ENCODE measurements at places on chromosomes 12 and 14.

- DNase-seq = no peak
Measured at GRCh38 chr14:77200406-77200985, 18.9 kb downstream of the TMEM63C start.

DNA sequence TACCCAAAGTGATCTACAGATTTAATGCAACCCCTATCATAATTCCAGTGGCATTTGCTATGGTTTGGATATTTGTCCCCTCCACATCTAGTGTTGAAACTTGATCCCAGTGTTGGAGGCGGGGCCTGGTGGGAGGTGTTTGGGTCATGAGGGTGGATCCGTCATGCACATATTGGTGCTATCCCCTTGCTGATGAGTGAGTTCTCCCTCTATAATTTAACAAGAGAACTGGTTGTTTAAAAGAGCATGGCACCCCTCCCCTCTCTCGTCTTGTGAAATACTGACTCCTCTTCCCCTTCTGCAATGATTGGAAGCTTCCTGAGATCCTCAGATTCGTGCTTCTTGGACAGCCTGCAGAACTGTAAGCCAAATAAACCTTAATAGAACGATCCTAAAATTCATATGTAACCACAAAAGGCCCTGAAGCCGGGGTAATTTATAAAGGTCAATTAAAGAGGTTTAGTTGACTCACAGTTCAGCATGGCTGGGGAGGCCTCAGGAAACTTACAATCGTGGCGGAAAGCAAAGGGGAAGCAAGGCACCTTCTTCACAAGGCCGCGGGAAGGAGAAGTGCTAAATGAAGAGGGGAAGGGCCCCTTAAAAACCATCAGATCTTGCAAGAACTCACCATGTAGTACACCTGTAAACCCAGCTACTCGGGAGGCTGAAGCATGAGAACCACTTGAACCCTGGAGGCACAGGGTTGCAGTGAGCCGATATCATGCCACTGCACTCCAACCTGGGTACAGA is 41.2 kb downstream of the SLC39A9 start:
- DNase-seq = no peak

DNA sequence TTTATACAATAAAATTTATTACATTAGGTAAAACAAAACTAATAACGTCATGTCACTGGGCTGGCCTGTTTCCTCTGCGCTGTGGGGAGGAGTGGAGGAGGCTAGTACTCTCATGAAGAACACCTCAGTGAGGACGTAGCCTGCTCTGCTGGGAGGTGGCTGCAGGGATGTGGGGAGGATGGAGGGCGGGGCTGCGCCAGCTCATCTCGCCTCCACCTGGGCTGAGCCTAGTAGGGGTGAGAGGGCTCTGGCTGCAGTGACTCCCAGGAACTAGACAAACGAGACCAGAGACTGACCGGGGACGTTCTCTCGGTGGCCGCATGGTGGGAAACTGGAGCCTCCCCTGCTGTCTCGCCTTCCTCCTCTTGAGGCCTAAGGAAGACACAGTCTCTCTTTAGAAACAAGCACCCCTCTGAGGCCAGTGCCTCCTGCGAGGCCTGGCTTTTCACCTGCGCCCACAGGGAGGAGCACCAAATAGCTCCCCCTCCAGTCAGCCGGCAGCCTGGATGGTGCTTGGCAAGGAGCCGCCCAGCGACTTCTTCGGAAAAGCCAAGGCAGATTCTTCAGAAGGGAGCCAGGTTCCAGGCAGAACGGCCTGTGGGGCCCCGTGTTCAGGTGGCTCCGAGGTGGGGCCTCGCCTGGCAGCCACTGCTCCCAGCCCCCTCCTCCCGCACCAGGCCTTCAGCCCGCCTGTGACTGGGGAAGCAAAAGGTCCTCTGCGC is 62.4 kb downstream of the PLEKHG3 start:
- DNase-seq = no peak

DNA sequence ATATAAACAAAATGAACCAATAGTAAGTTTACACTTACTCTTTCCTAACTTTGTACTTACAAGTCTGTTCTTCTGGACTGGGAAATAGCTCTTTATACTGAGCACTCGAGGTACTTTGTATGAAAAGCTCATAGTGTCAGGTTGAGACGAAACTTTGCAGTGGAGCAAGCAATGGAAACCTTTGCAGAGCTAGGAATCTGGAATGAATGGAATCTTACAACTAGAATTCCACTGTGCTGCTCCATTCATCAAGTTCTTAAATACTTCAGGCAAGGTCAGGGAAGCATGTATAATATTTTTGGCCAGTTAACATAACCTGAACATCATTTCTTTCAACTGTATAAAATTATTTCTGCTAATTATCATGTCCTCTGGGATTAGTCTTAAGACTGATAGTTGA is 1327.5 kb upstream of the FLRT2 start:
- no peak for DNase-seq

DNA sequence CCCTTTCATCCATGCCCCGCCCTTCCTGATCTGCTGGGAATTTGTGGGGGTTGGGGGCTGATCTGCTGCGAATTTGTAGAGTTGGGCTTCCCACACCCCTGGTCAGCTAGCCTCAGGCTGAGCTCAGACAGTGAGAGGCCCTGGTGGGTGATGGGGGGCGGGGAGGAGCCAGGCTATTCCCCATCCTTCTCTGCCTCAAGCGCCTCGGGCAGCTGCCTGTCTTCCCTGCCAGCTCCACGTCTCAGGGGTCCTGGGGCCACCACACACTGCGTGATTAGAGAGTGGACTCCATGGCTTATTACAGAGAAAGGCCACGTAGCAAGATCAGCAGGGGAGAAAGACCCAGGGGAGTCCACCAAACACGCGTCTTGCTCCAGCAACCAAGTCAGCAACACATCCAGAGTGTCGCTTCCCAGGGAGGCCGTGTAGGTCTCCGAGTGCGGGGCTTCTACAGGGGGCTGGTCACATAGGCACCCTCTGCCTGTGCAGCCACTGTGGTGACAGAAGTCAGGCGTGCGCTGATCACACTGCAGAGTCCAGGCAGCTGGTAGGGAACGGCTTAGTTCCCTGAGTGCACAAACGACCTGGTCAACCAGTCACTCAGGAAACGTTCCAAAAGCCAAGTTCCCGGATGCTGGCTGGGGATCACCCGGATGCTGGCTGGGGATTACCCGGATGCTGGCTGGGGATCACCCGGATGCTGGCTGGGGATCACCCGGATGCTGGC is 254.4 kb upstream of the SFSWAP start:
- DNase-seq = no peak

GRCh38 chr12:23559268-23559753 is 390.2 kb downstream of the SOX5 start:
- no peak for DNase-seq

DNA sequence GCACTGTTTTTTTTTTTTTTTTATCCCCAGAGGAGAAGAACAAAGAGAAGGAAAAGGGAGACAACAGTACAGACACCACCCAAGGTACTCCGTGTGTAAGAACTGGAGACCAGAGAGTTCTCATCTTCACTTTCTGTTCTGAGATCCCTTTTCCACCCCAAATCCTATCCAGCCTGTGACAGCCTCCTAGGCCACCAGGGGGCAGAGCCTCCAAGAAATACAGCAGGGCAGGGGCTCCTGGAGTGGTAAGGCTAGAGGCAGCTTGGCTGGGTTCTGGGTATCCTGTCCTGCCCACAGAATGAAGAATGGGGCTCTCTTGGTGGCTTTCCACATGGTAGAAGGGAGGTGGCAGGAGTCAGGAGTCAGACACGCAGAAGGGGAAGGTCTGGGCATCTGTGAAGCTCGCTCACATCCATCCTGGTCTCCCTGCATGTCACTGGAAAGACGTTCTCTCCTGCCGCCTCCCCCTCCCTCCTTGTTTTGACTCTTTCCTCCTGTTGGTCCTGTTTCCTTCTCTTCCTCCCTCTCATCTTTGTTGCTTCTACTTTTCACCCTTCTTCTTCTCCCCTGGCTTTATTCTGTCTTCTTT is 12.0 kb downstream of the CLSTN3 start:
- DNase-seq = peak; percentile 2

DNA sequence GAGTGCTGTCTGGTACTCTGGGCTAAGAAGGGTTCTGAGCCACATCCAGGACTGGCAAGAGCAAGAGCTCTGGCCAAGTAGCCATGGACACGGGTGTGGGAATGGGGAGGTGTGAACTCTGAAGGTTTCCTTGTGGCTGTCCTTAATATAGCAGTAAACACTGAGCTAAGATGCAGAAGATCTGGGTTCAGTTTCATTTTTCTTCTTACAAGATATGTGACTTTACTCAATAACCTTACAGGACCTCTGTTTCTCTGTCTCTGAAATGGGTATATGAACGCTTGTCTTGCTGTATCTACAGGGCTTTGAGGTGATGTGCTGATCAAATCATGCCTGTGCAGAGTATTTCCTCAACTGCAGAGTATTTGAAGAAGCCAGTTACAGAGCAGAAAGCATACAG is 521.2 kb downstream of the VRK1 start:
- DNase-seq = no peak

DNA sequence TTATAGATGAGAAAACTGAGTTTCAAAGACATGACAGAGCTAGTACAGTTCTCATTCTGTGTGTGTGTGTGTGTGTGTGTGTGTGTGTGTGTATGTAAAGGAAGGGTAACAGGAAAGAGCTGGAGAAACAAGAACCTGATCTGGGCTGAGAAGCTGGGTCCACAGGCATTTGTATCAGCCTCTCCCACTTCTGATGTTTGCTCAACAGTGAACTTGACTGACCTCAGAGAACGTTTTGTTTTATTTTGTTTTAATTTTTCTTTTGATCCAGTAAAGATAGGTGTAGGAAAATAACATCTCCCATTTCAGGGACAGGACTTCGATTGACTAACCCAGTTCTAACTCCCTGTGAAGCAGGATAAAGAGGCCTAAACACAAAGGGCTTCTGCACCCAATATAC is 85.4 kb downstream of the STXBP6 start:
- no peak for DNase-seq

- DNase-seq = no peak
Measured at GRCh38 chr12:132700212-132700822, 10.3 kb upstream of the PGAM5 start.

GRCh38 chr12:27107986-27108385 is 25.6 kb upstream of the C12orf71 start:
- no peak for DNase-seq
